ENCODE measurements at places on chromosomes 5 and 9.

DNA sequence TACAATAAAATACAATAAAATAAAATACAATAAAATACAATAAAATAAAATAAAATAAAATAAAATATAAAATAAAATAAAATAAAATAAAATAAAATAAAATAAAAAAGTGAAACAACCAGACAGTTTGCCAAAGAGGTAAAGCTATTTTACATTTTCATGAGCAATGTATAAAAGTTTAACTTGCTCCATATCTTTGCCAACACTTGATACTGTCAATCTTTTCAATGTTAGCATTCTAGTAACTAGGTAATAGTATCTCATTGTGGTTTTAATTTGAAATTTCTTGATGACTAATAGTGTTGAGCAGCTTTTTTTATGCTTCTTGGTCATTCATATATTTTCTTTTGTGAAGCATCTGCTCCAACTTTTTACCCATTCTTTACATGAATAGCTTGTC is 17.3 kb downstream of the TTC33 start:
- DNase-seq, result no peak

- DNase-seq, result no peak
Measured at GRCh38 chr5:72633041-72633445, 125.8 kb upstream of the ZNF366 start.

DNA sequence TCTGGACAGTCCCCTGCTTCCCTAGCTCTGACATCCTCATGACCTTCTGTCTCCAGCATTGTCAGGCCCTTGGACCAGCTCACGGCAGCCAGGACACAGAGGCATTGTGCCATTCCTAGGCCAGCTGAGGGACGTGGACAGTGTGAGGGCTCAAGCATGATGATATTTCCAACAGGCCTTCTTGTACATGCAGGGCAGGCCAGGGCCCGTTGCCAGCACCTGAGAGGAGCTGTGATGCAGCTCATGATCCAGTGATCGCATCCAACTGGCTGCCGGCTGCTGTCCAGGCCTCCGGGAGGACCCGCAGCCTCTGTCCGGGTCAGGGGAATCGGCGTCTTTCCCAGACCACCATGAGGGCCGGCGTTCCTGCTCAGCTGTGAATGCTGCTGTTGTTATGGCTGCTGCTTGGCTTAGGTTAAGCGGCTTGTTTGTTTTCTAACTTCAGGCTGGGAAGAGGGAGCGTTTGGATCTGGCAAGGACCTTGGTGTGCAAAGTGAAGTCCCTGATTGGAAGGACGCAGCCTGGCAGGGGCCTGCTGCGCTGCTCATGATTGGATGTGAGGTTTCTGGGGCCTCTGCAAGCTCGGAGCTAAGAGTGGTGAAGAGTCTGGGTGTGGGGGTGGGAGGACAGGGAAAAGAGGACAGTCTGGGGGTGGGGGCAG is 53.8 kb downstream of the PDZD2 start:
- DNase-seq, result no peak

GRCh38 chr5:119070578-119070827 is 384 bp upstream of the DMXL1 start:
- DNase-seq, result no peak

- no peak for DNase-seq
Measured at GRCh38 chr9:125241863-125242739, 958 bp upstream of the HSPA5 start.

DNA sequence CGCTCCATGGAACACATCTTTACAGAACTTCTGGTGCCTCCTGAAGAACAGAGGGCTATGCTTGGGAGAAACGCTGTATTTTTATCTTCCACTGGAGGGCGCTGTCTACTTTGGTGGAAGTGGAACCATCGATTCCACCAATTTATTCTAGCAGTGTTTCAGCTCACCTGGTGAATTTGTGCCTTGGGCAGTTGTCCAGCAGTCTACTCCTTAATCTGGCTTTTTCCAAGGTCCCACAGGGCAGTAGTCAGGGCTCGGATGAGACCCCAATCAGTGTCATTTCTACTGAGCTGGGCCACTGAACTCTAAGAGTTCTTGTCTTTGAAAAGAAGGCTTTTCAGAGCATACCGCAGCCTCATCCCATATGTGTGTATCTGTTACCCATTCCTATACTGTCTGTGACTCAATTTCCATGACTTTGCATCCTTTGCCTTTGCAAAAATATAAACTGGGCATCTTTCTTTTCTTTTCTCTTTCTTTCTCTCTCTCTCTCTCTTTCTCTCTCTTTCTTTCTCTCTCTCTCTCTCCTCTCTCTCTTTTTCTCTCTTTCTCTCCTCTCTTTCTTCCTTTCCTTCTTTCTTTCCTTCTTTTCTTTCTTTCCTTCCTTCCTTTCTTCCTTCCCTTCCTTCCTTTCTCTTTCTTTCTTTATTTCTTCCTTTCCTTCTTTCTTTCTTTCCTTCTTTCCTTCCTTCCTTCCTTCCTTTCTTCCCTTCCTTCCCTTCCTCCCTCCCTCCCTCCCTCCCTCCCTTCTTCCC is 138.4 kb upstream of the ZNF618 start:
- no peak for DNase-seq

- no peak for DNase-seq
Measured at GRCh38 chr5:124797665-124798087, 51.2 kb upstream of the ZNF608 start.

- DNase-seq, result no peak
Measured at GRCh38 chr5:170277867-170278281, 19.7 kb downstream of the LCP2 start.

- no peak for DNase-seq
Measured at GRCh38 chr5:123382252-123382651, 41.0 kb downstream of the CEP120 start.

DNA sequence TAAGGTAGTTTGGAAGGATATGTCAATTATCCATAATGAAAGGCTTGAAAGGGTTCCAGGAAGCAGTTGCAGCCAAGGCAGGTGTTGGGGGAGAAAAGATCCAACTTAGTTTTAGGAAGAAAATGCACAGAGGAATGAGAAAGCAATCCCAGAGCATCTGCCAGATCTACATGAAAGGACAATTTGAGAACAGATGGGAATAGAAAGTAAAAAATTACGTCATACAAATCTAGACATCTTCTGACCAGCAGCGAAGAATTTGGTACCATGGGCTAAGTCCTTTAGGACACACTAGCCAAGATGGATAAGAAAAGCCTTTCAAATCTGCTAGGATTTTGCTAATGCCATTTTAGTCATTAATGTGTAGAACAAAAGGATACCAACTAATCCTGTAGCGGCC is 244.1 kb upstream of the PRR16 start:
- DNase-seq, result no peak

GRCh38 chr9:135209852-135210251 is 122.4 kb downstream of the OLFM1 start:
- DNase-seq, result no peak

- DNase-seq, result no peak
Measured at GRCh38 chr9:78510035-78510434, 213.1 kb downstream of the PSAT1 start.

DNA sequence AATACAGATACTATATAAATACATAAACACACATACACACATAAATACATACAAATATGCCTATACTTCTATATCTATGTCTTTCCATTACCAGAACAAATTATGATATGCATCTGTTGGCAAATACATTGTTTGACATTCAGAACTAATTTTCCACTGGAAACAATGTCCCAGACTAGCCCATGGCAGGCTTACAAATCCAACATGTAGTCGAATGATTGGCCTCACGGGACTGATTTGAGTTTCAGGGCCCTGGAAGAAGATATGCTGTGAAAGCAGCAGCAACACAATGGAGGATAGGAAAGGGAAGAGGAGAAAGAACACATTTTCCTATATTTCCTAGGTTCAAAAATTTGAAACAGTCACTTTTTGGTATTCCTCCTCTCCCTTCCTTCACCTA is 881.1 kb upstream of the DMAC1 start:
- DNase-seq, result no peak

- no peak for DNase-seq
Measured at GRCh38 chr9:132048201-132048600, 31.5 kb downstream of the MED27 start.

GRCh38 chr5:50958852-50959457 is 292.5 kb downstream of the PARP8 start:
- no peak for DNase-seq

GRCh38 chr9:96052686-96053085 is 177.2 kb downstream of the ERCC6L2 start:
- no peak for DNase-seq

DNA sequence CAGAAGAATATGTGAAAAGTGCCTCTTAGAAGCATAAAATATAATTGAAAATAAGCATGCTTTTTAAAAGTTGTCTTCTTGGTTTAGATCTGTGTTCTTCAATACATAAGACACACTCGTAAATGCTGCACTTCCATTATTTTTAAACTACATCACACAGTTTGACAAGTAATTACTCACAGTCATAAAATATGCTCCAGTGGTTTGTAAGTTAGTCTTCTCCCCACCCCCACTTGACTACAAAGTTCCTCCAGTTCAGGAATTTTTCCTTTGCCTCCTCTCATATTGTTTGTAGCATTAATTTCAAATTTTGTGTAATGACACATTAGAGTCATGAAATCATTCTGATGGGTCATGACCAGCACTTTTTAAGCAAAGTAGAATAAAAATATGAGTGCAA is 60.3 kb upstream of the PTGER4 start:
- no peak for DNase-seq

DNA sequence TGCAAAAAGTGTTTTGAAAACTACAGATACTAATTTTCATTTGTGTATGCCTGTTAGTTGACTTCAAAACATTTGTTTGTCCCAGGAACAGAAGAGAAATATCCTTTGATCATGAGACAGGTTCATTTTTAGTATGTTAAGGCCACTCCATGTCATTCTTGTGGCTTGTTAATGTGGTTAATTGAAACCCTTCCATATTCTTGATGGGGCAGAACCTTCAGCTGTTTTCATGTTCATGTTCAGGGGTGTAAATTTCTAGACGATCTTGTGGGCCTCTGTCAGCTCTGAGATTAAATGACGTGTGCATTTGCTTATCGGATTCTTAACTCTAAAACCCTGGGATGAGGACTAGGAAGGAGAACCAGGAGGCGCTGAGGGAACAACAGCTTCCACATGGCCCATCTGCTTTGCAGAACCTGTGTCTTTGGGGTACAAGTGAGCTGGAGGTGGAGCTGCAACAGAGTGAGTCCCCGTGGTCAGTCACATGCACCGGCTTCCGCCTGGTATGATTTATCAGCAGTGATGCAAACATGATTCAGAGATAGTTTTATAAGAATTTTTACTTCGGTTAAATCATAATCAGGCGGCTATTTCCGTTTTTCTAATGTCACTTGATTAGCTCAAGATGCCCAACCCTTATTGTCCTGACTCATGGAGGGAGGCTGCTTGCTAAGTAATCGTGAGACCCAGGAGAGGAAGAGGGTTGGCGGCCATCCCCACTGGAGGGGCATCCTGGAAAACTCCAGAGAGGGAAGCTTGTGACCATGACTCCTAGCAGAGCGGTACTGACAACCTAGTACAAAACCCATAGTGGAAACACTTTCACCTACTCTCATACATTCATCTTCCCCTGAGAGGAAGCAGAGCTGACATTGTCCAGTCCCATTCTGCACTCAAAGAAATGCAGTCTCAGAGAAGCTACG is 138.4 kb downstream of the C9orf152 start:
- DNase-seq, result no peak

DNA sequence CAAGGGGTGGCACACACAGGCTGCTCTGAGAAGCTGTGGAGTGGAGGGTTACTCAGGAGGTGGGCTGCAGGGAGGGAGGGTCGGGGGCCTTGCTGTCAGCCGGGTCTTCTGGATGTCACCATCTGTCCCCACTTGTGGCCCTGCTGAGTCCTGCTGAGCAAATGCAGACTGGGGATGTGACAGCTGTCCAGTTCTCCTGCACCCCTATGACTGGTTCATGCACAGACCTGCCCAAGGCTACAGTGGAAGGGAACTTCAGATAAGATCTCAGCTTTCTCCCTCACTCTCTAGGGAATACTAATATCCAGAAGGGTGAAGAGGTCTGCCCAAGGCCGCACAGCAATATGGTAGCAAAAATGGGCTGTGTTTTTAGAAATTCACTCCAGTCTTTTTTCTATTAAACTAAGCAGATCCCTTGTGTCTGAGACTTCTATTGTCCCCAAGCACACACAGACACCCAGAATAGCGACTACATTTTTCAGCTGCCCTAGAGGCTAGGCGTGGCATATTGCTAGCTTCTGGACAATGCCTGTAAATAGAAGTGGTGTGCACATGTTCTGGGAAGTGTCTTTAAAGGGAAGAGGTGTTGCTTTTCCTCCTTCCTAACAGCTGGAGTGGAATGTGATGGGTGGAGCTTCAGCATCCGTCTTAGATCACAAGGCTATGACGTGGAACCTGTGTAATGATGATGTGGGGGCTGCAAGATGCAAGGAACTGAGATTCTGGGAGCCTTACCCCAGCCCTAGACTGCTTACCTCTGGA is 51.1 kb upstream of the TBC1D2 start:
- no peak for DNase-seq

DNA sequence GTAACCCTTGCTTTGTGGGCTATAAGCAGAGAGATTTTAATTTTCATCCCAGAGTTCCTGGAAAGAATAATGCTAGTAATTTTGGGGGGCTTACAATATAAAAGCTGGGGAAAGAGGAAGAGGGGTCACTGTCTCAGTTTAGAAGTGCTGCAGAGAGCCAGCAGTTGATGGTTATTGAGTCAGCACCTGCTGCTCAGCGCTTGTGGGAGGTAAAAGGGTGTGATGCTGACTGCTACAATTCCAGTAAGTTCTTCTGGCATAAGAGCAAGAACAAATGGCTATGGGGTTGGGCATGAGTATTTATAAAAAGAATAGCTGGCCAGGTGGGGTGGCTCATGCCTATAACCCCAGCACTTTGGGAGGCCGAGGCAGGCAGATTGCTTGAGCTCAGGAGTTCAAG is 88.5 kb downstream of the MAST4 start:
- DNase-seq, result no peak

DNA sequence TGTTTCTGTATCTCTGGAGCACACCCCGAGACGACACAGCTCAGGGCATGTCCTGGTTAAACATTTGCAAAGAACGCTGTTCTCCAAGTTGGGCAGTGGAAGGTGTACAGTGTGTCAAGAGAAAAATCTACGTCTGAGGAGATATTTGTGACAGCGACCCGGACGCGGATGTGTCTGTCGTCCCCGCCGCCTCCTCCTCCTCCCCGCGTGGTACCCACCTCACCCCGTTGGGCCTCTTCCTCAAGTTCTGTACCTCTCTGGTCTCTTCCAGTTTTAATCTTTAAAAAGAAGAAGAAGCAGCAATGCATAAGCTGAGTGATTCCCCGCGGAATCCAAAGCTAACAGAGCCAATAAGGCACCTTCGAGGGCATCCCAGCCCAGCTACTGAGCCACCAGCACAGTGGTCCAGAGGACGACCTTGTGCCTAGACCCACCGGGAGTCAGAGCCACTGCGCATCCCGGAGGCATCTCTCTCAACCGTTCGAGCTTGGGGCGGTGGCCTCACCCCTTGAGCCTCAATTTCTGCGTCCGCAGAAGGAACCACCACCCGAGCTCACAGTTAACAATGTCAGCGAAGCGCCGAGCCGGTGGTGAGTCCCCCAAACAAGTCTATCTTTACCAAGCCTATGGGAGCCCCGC is 467 bp downstream of the C9orf78 start:
- DNase-seq, result no peak

All from activated CD8-positive, alpha-beta memory T cell treated with anti-CD3 and anti-CD28 coated beads for 48 hours (primary cell).